ENCODE measurements at places on chromosomes 3 and 15. TPM values are rescaled to one million over a fixed set of nuclear protein-coding genes. Genes with fewer than 3 reads are reported as not detected.

DNA sequence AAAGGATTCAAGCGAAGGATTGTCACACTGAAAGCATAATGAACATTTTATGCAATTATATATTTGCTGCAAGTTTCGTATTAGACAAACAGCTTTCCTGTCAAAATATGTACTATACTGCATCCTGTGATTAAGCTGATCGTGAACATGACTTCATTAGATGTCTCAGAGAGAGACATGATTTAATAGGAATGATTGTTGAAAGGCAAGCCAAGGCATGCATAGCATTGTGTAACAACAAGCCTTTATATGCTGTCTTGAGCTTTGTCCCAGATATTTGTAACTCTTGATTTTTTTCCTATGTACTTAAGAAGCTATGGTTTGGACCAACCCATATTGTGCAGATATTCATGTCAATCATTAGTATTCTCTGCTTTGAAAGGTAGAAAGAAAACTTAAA lies 309.1 kb downstream of the KCNH8 start:
- H3K27ac ChIP-seq: peak overlapping the region; percentile 32
- H3K4me3 ChIP-seq: no peak overlapping the region
- no peaks in the 10 kb centered on the region for H3K36me3 ChIP-seq
- H3K4me1 ChIP-seq: peaks cover 12% of the 10 kb centered on the region
- H3K27me3 ChIP-seq: no peaks in the 10 kb centered on the region

DNA sequence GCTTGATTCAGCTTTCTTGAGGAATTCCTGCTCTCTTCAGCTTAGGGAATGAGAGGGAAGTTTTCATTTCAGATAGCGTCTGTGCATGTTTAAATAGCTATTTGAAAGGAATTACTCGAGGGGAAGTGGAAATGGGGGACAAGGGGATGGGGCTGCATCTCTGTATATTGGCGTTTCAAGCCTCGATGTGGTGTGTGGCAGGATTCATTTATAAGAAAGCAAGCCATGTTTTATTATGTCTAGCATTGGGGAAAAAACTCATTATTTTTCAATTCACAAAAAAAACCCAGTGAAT lies 1.0 kb downstream of the ATP2C1 start:
- peaks cover 12% of the 10 kb centered on the region for H3K4me1 ChIP-seq
- DNase-seq: no peak
- H3K4me3 ChIP-seq: peak overlapping the region; percentile 83
- H3K27ac ChIP-seq: peak overlapping the region; percentile 98
- H3K27me3 ChIP-seq: no peaks in the 10 kb centered on the region

DNA sequence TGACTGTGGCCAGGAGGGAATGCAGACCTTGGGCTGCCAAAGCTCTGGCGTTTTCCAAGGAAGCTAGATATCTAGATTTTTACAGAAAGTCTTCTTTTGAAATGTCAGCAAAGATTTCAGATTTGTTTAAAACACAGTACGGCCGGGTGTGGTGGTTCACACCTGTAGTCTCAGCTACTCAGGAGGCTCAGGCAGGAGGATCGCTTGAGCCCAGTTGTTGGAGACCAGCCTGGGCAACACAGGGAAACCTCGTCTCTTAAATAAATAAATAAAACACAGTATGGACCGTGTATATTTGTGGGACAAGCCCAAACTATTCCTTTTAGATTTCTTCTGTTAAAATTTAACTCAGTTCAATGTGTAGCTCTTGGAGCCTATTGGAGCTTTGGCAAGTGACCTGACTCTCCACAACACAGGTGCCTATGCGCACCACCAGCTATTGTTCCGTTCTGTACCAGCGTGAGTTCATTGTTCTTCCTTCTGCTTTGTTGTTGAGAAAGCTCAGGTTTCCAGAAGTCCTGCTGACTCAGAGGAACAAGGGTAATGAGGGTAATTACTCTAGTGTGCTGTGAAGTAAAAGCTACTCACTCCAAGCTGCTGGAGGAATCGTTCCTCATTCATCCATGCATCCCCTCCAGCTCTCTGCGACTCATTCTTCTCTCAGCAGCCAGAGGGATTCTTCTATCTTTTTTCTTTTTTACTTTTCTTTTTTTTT lies 73.1 kb upstream of the SLC6A6 start:
- H3K4me3 ChIP-seq: no peak overlapping the region
- DNase-seq: peak; percentile 50
- peaks cover 2% of the 10 kb centered on the region for H3K36me3 ChIP-seq
- no peaks in the 10 kb centered on the region for H3K4me1 ChIP-seq

DNA sequence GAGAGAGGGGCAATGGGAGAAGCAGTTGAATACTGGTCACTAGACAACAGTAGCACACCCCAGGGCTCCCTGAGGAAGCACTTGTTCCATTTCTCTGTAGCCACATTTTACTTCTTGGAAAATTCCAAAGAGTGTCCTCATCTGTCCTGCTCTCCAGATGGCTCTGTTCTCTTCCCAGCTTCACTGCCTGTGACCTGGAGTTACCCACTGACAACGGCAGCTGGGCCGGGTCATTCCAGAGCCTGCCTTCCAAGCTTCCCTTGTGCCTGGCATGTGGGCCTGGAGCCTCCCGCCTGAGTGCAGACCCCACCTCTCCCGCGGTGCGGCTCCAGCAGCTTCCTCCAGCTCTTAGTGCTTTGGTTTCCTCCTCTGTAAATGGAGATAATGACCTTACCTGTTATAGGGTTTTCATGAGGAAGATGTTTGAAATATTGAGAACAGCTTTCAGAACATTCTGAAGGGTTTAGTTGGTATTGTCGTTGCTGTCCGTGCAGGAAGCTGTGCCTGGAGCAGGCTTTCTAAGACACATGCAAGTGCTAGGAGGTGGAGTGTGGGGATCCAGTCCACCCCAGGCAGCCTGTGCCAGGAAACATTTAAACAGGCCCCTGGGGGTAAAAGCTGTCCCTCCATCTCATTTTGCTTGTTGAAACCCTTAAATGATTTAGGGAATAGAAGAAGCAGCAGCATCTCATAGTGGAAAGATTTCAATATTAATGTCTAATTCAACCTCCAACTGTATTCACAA lies 24.8 kb downstream of the EFCC1 start:
- no peak overlapping the region for H3K4me3 ChIP-seq
- no peak overlapping the region for H3K27ac ChIP-seq
- peaks cover 16% of the 10 kb centered on the region for H3K27me3 ChIP-seq
- H3K36me3 ChIP-seq: no peaks in the 10 kb centered on the region
- no peak for DNase-seq

DNA sequence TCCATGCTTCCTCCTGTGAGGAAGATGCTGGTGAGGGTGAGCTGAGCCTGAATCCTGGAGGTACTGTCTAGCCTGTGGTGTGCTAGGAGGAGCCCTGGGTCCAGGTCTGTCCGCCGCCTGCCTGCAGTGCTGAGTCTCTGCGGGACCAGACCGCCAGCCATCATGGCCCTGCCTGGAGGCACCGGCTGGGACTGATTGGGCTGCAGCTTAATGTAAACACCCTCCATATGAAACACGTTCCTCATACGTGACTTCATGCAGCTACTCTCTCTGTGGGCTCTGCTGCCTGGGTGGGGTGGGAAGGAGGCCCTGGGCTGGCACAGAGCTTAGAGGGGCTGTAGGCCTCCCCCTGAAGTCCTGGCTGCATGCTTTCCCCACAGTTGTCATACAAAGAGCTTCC lies 67.4 kb downstream of the FBLN2 start:
- H3K4me3 ChIP-seq: no peak overlapping the region
- H3K27me3 ChIP-seq: peaks cover 12% of the 10 kb centered on the region
- no peaks in the 10 kb centered on the region for H3K4me1 ChIP-seq
- H3K36me3 ChIP-seq: no peaks in the 10 kb centered on the region
- DNase-seq: no peak

DNA sequence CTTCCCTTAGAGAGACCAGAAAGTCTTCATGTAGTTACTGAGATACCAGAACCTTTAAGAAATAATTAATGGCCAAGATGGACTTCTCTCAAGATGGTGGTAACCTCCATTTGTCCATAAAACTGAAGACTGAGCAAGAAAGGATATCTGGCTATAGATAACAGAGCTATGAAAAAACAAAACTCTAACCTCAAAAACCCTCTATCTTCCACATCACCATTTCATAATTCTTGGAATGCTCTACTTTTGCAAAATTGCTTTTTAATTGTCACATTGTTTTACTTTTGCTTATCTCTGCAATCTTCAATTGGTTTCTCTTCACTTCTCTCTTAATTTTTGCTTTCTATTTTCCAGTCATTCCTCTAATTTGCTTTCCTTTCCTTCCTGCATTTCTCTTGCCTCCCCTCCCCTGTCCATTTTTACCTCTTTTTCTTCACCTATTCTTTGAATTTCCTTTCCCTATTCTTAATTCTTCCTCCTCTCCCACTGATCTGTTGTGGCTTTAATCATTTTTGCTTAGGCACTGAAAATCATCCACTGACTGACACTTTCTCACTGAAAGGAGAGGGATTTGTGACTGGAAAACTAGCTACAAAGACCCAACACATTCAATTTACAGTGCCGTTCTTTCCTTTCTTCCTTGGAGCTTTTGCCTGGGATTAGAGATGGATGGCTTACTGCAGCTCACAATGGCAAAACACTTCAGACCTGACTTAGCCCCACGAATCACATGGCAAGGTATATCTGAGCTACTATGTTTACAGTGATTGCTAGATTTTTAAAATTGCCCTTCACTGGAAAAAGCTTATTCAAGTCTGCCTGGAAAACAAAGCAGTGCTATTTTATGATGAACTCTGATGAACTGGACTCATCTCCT lies 242.8 kb downstream of the CHST2 start:
- peak overlapping the region; percentile 0 for H3K27ac ChIP-seq
- no peak overlapping the region for H3K4me3 ChIP-seq
- DNase-seq: no peak
- H3K4me1 ChIP-seq: peaks cover 27% of the 10 kb centered on the region
- H3K27me3 ChIP-seq: no peaks in the 10 kb centered on the region

GRCh38 chr3:76065964-76066363 lies 280.6 kb upstream of the ZNF717 start:
- no peaks in the 10 kb centered on the region for H3K27me3 ChIP-seq
- no peak overlapping the region for H3K4me3 ChIP-seq
- DNase-seq: peak; percentile 6
- peaks cover 6% of the 10 kb centered on the region for H3K4me1 ChIP-seq
- H3K27ac ChIP-seq: no peak overlapping the region

GRCh38 chr3:187286467-187287059 lies 5.0 kb downstream of the MASP1 start:
- H3K4me3 ChIP-seq: no peak overlapping the region
- peak overlapping the region; percentile 8 for H3K27ac ChIP-seq
- H3K27me3 ChIP-seq: peaks cover 22% of the 10 kb centered on the region
- DNase-seq: peak; percentile 74
- peaks cover 10% of the 10 kb centered on the region for H3K4me1 ChIP-seq

DNA sequence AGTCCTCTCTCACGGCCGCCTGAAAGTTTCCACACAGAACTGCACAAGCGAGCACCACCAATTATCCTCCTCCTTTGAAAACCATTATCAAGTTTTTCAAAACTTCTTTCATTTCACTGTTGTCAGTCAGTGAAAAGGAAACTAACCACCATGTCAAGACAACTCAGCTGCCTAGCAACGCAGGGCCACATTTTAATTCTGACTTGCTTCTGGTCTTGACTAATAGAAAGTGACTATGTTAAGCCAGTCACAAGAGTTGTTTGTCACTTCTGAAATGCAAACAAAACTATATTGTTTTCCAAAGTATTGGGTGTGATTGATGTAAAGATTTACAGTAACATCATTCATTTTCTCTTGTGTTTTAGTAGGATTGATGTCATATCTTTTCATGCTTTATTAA lies 612.8 kb upstream of the AGTR1 start:
- peaks cover 71% of the 10 kb centered on the region for H3K27me3 ChIP-seq
- H3K4me1 ChIP-seq: no peaks in the 10 kb centered on the region
- no peak for DNase-seq
- H3K4me3 ChIP-seq: no peak overlapping the region

GRCh38 chr3:111903067-111903511 lies 44.0 kb downstream of the PHLDB2 start:
- no peaks in the 10 kb centered on the region for H3K27me3 ChIP-seq
- peaks cover 82% of the 10 kb centered on the region for H3K36me3 ChIP-seq
- H3K4me3 ChIP-seq: no peak overlapping the region

DNA sequence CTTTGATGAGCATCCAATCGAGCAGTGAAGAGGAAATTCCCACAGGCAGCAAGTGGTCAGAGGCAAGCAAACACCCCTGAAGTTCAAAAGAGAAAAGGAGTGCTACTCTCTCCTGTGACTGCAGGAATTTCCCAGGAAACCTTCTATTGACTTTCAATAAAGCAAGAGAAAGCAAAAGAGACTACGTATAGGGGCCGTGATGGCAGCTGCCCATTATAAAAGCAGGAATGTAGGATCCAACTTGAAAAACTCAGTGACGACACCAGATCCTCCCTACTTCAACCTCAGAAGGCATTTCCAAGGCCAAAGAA lies 53.1 kb upstream of the IP6K2 start:
- H3K4me1 ChIP-seq: no peaks in the 10 kb centered on the region
- no peak overlapping the region for H3K4me3 ChIP-seq
- H3K27ac ChIP-seq: no peak overlapping the region
- peaks cover 74% of the 10 kb centered on the region for H3K36me3 ChIP-seq

GRCh38 chr15:34603095-34603494 lies 19.6 kb upstream of the GOLGA8B start:
- no peaks in the 10 kb centered on the region for H3K36me3 ChIP-seq
- no peak for DNase-seq
- peaks cover 95% of the 10 kb centered on the region for H3K27me3 ChIP-seq
- no peaks in the 10 kb centered on the region for H3K4me1 ChIP-seq
- no peak overlapping the region for H3K27ac ChIP-seq

- H3K27ac ChIP-seq: no peak overlapping the region
- no peaks in the 10 kb centered on the region for H3K4me1 ChIP-seq
- H3K4me3 ChIP-seq: no peak overlapping the region
Measured at GRCh38 chr3:47250309-47251060, 32.1 kb downstream of the KIF9 start.

- H3K27ac ChIP-seq: no peak overlapping the region
- H3K36me3 ChIP-seq: no peaks in the 10 kb centered on the region
- H3K27me3 ChIP-seq: no peaks in the 10 kb centered on the region
- no peak overlapping the region for H3K4me3 ChIP-seq
Measured at GRCh38 chr3:162193148-162194095, 696.8 kb downstream of the OTOL1 start.

- H3K36me3 ChIP-seq: no peaks in the 10 kb centered on the region
- no peak for DNase-seq
- no peak overlapping the region for H3K27ac ChIP-seq
- H3K27me3 ChIP-seq: no peaks in the 10 kb centered on the region
Measured at GRCh38 chr15:50113992-50114780, 4.8 kb downstream of the ATP8B4 start.

- peaks cover 3% of the 10 kb centered on the region for H3K4me1 ChIP-seq
- peak overlapping the region; percentile 91 for H3K27ac ChIP-seq
- peaks cover 38% of the 10 kb centered on the region for H3K36me3 ChIP-seq
- DNase-seq: peak; percentile 46
Measured at GRCh38 chr3:63912768-63913588, 795 bp upstream of the SCAANT1 start.

Gene IGSF10
- total RNA-seq: not detected

Gene CMTM7
- 14.3 TPM for total RNA-seq

Gene RPL39L
- 3.3 TPM for total RNA-seq

Gene HCLS1
- total RNA-seq: 1.6 TPM

Gene ST6GAL1
- 11.5 TPM for total RNA-seq

Gene HIGD1A
- 140 TPM for total RNA-seq

Gene OIP5
- 5.7 TPM for total RNA-seq

Gene ITPKA
- 13.5 TPM for total RNA-seq

Gene PDZRN3
- not detected for total RNA-seq

Gene SENP7
- 11.9 TPM for total RNA-seq

Data from MCF 10A (cell line).